Activated T-cell treated with anti-CD3 and anti-CD28 coated beads for 1 hour (primary cell): ENCODE measurements at places on chromosomes 13 and 19.

- DNase-seq = no peak
Observed at GRCh38 chr19:18194554-18195238, 1.7 kb downstream of the MPV17L2 start.

DNA sequence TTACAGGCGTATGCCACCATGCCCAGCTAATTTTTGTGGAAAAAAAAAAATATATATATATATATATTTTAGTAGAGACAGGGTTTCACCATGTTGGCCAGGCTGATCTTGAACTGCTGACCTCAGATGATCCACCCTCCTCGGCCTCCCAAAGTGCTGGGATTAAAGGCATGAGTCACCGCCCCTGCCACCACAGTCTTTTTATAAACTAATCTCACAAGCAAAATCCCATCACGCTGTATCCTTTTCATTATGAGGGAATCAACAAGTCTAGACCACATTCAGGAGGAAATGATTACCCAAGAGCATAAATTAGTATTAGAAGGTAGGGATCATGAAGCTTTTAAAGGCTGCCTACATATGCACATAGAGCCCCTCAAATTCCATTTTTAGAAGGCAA lies 210.6 kb upstream of the NBEA start:
- DNase-seq = no peak

DNA sequence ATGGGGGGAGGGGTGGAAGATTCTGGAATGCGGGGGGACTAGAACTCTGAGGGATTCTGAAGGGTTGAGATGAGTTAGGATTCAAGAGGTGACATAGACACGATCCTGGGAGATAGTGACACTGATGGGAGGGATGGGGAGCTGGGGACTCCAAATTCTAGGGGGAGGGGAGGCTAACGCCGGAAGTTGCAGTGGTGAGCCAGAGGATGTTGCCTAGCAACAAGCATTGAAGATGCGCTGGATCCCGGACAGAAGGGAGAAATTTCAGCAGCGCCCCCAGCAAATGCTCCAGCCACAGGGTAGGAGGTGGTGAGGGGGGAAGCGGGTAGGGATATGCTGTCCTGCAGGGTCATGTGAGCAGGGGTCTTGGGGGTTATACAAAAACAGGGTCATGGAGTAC lies 6.9 kb upstream of the LTBP4 start:
- DNase-seq = no peak

GRCh38 chr19:18044825-18045304 lies 36.9 kb downstream of the ARRDC2 start:
- DNase-seq = peak; percentile 70

GRCh38 chr19:33938821-33939220 lies 142.2 kb downstream of the KCTD15 start:
- no peak for DNase-seq
